ENCODE measurements at places on chromosomes 6 and 20.

- no peak for DNase-seq
Measured at GRCh38 chr6:68724060-68724459, 89.0 kb downstream of the ADGRB3 start.

- no peak for DNase-seq
Measured at GRCh38 chr6:112986321-112986720, 639.2 kb downstream of the RFPL4B start.

DNA sequence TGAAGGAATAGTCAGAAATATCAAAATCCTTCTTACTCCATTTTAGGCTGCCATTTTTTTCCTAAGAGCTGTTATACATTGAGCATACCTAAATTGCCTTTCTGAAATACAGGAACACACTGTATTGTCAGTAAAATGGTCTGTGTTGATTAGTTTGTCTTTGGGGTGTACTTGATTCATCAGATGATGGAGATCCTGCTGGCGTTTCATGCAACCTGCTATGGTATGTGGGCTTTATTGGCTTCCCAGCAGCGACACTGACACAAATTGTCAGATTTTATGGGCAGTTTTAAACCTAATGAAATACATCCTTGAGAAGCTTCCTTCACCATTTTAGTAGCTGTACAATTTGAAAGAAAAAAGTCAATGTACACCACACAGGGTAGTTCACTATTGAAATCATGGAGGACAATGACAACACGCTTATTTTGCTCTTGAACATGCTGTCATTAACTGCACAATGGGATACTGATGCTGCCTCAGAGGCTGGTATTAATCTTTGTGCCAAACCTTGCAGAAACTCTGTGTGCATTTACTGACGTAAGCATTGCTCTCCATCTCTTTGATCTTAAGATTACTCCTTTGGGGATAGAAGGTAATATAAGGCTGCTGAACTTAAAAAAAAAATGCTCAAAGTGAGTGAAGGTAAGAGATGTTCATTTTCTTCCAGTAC lies 124.9 kb downstream of the LAMA2 start:
- DNase-seq = no peak

DNA sequence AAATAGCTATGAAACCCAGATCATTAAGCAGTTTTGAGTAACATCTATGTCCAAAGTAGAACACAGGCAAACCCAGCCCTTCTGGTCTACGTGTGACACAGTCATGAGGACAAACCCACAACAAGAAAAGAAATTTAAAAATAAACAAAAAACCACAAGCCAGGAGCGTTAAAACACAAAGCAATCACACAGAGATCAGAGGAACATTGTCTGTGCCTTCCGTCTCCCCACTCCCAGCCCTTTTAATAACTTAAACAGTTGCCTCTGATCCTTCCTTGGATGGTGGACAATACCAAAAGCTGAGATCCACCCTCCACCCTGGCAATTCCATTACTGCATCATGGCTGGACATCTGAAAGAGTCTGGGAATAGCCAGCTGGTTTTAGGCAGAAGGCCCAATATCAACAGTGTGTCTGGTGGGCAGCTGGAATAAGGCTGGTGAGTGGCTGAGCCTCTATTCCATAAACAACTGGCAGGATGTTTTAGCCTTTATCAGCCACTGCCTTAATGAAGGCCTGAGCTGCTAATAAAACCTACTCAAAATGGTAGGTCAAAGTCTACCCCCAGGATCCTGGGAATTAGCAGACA lies 15.7 kb upstream of the LAMA4 start:
- no peak for DNase-seq

All from LNCaP clone FGC (cell line).